ENCODE measurements at places on chromosomes 3 and 15.

- DNase-seq, result no peak
Observed at GRCh38 chr3:52477076-52477795, 17.9 kb upstream of the STAB1 start.

GRCh38 chr3:78712270-78712669 is 1055.5 kb downstream of the ROBO1 start:
- no peak for DNase-seq

GRCh38 chr3:160169139-160169976 is 55.9 kb upstream of the C3orf80 start:
- DNase-seq, result no peak

- DNase-seq, result no peak
Observed at GRCh38 chr3:155870945-155871745, 695 bp downstream of the GMPS start.

GRCh38 chr15:74865316-74865715 is 7.8 kb downstream of the SCAMP2 start:
- no peak for DNase-seq

- no peak for DNase-seq
Observed at GRCh38 chr3:133593243-133593642, 19.8 kb downstream of the CDV3 start.

- DNase-seq, result no peak
Observed at GRCh38 chr3:18046131-18046915, 303.9 kb upstream of the TBC1D5 start.

DNA sequence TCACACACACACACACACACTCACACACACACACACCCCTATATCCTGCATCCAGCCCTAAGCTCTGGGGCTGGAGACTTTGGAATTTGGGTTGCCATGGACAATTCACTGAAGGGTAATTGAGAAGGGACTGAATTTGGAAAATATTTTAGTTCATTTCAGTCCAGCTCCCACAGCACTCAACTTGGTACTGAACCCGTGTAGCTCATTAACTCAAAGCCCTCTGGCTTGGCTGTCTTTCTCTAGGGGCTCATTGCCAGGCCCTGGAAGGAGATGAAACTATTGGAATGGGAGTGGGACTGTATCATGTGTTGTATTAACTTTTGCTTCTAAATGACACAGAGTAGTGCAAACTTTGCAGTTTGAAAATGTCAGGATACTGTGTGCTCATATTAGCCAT is 157.3 kb downstream of the EPHB1 start:
- no peak for DNase-seq

GRCh38 chr3:9690451-9691450 is 12.9 kb upstream of the CPNE9 start:
- DNase-seq, result peak; percentile 74

- no peak for DNase-seq
Observed at GRCh38 chr3:179512378-179512777, 50.3 kb upstream of the ACTL6A start.

GRCh38 chr3:11929531-11929930 is 74.7 kb upstream of the SYN2 start:
- DNase-seq, result no peak

- no peak for DNase-seq
Observed at GRCh38 chr3:13785853-13786436, 93.9 kb downstream of the WNT7A start.

- no peak for DNase-seq
Observed at GRCh38 chr3:72597756-72598195, 250.5 kb downstream of the SHQ1 start.

- peak; percentile 46 for DNase-seq
Observed at GRCh38 chr15:100849021-100849854, 30.4 kb upstream of the ALDH1A3 start.

DNA sequence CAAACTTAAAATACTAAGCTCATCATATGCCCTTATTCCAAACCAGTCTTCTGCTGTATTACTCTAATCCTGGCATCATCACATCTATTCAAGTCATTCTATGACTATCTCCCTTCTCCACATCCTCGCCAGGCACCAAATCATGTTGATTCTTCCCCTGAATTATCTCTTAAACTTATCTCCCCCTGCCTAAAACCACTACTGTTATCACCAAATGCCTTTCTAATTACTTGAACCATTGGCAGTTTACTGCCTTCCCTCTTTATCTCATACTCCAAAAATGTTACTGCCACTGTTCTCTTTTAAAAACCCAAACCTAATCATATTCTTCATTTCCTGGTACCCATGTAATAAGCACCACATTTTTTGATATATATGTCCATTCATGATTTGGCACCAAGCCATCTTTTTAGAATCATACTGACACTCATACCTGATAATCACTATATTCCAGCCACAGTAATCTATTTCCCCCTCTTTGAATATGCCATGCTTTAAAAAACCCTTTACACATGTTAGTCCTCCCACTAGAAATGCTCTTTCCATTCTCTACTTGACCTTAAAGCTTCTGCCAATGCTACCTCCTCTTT is 126.8 kb downstream of the PEAK1 start:
- DNase-seq, result no peak

DNA sequence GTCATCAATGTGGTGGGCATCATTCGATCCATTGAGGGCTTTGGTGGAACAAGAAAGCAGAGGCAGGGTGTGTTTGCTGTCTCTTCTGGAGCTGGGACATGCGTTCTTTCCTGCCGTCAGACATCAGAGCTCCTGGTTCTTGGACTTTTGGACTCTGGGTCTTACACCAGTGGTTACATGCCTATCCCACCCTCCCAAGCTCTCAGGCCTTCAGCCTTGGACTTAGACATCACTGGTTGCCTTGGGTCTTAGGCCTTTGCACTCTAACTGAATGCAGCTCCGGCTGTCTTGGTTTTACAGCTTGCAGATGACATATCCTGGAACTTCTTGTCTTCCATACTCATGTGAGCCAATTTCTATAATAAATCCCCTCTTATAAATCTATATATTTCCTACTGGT is 8.1 kb upstream of the MASP1 start:
- DNase-seq, result no peak

DNA sequence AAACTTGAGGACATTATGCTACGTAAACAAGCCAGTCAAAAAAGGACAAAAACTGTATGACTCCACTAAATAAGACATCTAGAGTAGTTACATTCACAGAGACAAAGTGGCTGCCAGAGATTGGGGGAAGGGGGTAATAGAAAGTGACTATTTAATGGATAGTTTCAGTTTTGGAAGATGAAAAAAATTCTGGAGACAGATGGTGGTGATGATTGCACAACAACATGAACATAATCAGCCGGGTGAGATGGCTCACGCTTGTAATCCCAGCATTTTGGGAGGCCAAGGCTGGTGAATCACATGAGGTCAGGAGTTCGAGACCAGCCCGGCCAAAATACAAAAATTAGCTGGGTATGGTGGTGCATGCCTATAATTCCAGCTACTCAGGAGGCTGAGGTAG is 40.6 kb downstream of the DPP8 start:
- DNase-seq, result no peak

DNA sequence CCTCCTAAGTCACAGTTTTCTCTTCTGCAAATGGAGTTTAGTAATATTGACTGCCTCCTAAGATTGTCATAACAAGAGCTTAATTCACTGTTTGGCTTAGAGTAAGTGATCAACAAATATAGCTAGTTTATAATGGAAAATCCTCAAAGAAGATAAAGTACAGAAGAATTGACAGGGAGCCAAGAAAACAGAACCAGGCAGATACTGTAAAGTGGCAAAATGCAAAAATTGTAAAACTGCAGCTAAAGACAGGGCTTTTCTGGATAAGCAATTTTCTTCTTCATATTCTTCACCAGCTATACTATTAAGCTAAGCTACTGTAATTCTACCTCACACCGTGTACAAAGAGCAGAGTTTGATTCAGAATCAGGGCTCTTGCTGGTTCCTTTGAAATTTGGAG is 148.6 kb downstream of the ARPP21 start:
- DNase-seq, result no peak

DNA sequence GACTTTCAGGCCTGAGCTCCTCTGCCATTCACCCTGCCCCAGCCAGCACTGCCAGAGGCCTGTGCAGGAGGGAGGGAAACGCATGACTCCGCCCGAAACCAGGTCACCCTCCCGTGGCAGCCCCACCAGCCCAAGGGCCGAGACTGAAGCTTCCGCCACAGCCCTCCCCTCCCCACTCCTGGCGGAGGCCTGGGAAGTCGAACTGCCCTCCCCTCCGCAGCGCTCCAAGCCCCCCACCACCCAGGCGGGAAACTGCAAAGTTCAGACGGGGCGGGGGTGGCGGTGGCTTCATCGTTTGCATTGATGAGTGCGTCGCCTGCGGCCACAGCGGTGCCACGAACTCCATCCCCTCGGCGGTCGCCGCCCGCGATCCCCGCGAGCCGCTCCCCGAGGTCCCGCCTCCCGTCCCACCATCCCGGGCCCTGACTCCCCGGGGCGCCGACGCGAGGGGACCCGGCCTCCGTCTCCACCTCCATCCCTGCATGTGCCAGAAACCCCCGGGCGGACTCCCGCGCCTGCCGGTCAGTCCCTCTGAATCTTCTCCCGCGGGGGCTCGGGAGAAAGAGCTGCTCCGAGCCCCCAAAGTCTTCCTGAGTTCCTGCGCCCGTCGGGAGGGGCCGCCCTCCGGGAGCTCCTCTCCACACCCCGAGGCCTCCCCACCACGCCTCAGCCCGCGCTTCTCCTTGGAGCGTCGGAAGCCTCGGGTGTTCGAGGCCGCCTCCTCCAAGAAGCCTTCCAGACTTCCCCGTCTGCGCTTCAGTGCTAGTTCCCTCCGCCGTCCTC is 698 bp downstream of the MELTF start:
- peak; percentile 76 for DNase-seq

DNA sequence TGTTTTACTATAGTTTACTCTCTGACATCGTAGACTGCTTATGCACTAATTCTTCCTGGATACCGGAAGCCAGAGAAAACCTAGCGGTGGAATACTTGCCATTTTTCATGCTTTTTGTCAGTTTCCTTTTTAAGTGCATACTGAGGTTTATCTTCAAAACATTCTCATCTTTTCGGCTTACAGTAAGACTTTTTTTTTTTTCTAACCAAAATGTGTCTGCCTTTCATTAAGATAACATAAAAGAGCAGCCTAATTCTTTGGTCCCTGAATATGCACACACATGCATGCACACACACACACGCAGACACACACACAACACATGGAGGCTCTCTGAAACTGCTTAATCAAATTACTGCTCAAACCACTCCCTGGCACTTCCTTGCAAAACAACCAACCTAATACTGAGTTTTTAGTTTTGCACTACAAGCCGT is 1.3 kb downstream of the ZNF445 start:
- DNase-seq, result no peak

GRCh38 chr3:40753291-40753770 is 228.6 kb downstream of the ZNF621 start:
- no peak for DNase-seq

- DNase-seq, result no peak
Observed at GRCh38 chr3:40299721-40300335, 9.7 kb upstream of the EIF1B start.

GRCh38 chr15:88949734-88950400 is 36.7 kb upstream of the MFGE8 start:
- no peak for DNase-seq

DNA sequence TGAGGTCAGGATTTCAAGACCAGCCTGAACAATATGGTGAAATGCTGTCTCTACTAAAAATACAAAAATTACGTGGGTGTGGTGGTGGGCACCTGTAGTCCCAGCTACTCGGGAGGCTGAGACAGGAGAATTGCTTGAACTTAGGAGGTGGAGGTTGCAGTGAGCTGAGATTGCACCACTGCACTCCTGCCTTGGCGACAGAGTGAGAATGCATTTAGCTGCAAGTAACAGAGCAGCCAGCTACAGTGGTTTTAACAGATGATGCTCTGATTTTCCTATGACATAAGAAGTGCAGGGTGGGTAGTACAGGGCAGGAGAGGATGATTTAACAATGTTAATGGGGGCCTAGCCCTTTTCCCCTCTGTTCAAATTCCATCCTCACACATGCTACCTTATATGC is 267.9 kb downstream of the RPLP1 start:
- no peak for DNase-seq

GRCh38 chr3:184456476-184456875 is 76.6 kb downstream of the CHRD start:
- DNase-seq, result no peak

DNA sequence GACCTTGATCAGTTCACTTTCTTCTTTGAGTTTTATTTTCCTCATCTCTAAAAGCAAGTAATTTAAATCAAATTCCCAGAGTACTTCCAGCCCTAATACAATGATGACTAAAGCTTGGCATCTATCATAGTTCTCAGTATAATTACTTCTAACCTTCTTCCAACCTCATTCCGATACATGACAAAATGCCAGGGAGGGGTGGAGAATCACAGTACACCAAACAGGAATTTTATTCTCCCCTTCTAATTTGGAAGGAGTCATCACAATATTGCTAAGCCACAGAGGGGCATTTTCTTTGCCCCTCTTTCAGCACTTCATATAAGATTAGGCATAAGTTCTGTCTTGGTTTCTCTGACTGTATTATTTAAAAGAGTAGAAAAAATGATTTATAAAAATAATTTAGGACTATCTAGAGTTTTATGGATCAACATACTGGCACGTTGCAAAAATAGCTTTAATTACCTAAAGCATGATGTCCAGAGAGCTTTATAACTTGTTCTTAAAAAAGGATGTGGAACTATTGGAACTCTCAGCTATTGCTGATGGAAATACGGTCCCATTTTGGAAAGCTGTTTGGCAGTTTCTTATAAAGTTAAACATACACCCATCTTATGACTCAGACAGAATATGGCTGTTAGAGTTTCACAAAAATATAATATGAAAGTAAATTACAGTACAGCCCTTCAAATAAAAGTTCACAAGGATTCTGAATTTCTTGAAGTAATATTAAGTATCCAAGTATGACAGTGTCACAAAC is 86.9 kb upstream of the UBE2E2 start:
- no peak for DNase-seq

GRCh38 chr3:144105542-144105941 is 133.9 kb downstream of the DIPK2A start:
- DNase-seq, result no peak

- DNase-seq, result peak; percentile 29
Observed at GRCh38 chr3:69425249-69425648, 39.4 kb upstream of the FRMD4B start.

GRCh38 chr3:138786788-138787271 is 47.9 kb downstream of the PIK3CB start:
- DNase-seq, result no peak

- DNase-seq, result no peak
Observed at GRCh38 chr3:308597-309321, 112.2 kb downstream of the CHL1 start.

- DNase-seq, result no peak
Observed at GRCh38 chr3:194397757-194398312, 1.2 kb downstream of the GP5 start.

DNA sequence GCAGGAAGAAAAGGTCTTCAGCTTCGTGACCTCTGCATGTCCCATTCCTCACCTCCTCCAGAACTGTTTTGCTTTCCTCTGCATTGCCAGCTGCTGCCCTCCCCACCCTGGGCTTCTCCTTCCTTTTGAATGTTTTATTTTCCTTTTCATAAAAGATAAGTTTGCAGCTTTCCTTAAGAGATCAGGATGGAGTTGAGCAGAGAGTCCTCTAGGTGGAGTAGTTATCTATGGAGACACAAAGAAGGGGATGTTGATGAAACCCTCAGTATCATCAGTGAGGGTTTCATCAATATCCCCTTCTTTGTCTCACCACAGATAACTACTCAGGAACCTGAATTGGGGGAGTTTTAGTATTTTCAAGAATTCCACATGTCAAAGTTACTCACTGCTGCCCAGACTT is 19.0 kb upstream of the SLC25A36 start:
- DNase-seq, result no peak

GRCh38 chr3:2976212-2976611 is 134.0 kb downstream of the IL5RA start:
- DNase-seq, result no peak
